ENCODE measurements at places on chromosomes 5 and 9.

- no peak for DNase-seq
These were observed 13.9 kb downstream of the ALDOB start for GRCh38 chr9:101421653-101422065.

- DNase-seq, result no peak
These were observed 174.9 kb upstream of the HMHB1 start for GRCh38 chr5:143636931-143637528.

GRCh38 chr5:77437194-77437593 is 54.9 kb downstream of the WDR41 start:
- peak; percentile 26 for DNase-seq

GRCh38 chr5:59174248-59174844 is 591.5 kb downstream of the RAB3C start:
- DNase-seq, result peak; percentile 35

GRCh38 chr9:87184956-87185642 is 237.8 kb upstream of the GAS1 start:
- no peak for DNase-seq

DNA sequence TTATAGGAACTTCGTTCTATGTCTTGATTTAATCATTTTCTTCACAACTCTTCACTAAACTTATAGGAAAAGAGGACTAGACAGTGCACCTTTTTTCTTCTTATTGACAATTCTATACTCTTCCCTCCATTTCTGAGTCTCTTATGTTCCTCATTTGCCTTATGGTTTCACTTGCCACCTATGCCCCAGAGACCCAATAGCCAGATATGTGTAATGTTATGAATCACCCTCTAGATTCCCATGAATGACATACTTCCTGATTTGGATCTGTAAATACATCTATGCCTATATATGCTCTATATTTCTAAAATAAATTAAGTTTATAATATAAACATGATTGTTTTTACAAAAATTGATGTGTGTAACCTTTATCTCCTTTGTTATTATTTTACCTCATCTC is 514.1 kb upstream of the MEF2C start:
- DNase-seq, result no peak

DNA sequence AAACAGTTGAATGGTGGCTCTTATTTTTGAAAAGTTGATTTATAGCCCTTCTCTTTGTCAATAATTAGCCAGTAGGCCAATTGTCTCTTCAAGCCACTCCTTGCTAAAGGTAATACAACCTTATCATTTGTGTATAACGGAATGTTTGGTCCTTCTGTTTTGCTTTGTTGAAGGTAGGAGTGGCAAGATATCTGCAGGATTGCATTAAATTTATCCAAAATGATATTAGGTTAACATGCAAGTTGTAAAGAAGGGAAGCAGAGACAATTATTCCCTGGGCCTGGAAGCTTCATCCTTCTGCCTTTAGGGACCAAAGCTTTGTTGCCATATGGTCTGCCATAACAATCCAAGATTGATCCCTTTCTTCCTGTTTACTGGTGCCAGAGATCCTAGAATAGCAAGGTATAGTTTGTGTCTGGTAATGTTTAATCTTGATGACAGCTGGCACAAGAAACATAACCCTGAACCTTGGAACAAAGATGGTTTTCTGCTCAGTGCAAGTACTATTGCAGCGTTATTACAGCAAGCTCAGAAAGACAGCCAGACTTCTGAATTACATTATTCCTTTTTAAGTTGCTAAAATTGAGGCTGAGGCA is 15.5 kb upstream of the FSD1L start:
- no peak for DNase-seq

- no peak for DNase-seq
These were observed 59.9 kb downstream of the GRAMD2B start for GRCh38 chr5:126483156-126483555.

DNA sequence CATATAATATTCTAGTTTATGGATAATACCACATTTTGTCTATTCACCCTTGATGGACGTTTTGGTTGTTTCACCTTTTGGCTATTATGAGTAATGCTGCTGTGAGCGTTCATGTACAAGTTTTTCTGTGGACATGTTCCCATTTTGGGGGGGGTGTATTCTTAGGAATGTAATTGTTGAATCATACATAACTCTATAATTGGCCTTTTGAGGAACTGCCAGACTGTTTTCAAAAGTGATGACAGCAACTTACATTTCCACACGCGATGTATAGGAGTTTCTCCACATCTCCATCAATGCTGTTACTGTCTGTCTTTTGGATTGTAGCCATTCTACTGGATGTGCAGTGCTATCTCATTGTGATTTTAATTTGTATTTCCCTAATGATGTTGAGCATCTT is 69.8 kb downstream of the SLC46A2 start:
- DNase-seq, result no peak

GRCh38 chr5:172594431-172594830 is 46.6 kb upstream of the NEURL1B start:
- DNase-seq, result no peak

DNA sequence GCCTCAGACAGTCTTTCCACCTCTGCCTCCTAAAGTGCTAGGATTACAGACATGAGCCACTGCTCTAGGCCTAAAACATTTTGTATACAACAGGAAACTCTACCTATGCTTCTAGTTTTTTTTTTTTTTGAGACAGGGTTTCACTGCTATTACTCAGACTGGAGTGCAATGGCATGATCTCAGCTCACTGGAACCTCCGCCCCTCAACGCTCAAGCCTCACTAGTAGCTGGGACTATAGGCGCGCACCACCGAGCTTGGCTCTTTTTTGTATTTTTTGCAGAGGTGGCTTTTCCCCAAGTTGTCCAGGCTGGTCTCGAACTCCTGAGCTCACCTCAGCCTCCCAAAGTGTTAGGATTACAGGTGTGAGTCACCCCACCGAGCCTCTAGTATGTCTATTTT is 5.4 kb downstream of the HSPA9 start:
- DNase-seq, result no peak

DNA sequence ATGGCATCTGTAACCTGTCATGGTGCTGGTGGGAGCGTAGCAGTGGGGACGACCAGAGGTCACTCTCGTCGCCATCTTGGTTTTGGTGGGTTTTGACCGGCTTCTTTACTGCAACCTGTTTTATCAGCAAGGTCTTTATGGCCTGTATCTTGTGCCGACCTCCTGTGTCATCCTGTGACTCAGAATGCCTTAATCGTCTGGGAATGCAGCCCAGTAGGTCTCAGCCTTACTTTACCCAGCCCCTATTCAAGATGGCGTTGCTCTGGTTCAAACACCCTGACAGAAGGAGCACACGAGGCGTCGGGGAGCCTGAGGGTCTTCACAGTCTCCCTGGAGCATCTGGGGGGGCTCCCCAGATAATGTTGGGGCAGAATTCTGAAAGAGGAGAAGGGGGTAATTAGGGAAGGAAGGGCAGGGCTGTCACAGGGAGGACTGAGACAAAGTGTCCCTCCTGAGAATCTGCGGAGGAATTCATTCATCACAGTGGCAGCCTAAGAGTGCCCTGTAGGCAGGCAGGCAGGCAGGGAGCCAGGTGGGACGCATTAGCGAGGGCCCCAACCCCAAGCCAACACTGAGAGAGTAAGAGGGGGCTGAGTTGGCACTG is 21.3 kb upstream of the NCS1 start:
- no peak for DNase-seq

DNA sequence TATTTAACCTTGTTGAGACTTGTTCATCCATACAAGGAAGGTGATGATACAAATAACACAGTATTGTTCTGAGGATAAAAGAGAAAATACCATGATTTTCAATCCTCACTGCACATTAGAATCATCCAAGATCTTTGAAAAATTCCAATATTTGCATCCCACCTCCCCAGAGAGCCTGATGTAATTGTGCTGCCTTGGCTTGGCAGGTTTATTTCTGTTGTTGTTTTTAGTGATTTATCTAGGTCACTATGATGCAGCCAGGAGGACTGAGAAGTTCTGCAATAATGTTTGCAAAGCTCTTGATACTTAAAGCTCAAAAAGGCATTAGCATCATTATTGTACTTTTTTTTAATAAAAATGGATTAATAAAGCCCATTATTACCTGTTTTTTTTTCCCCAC is 67.0 kb upstream of the NMUR2 start:
- DNase-seq, result no peak

- no peak for DNase-seq
These were observed 20.9 kb downstream of the DUSP1 start for GRCh38 chr5:172749881-172750633.

DNA sequence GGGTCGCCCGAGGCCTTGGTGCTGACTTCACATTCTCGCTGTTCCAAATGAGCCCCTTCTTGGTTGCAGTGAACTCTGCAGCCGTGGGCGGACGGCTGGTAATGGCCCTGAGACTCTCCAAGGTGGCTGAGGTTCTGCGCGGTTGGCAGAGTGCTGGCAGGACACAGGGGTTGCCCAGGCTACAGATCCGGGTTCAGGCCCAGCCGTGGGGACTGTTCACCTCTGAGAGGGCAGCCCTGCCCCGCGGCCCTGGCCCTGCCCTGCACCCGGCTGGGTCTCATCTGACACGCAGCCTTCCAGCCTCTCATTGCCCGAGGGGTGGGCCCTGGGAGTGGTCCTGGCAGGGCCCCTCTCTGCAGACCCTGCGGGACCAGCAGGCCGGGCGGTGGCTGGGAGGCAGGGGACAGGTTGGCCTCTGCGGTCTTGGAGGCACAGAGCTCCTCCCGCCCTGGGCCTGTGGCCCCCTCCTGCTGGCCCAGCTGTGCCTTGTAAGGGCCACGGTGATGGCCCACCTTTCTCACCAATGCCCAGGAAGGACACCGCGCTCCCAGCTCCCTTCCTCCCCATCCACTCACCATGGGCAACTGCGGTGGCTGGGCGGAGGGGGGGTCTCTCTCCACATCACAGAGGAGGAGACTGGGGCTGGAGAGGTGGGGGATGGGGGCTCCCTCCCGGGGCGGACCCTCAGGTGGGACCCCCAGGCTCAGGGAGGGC is 51.6 kb downstream of the AHRR start:
- DNase-seq, result no peak

DNA sequence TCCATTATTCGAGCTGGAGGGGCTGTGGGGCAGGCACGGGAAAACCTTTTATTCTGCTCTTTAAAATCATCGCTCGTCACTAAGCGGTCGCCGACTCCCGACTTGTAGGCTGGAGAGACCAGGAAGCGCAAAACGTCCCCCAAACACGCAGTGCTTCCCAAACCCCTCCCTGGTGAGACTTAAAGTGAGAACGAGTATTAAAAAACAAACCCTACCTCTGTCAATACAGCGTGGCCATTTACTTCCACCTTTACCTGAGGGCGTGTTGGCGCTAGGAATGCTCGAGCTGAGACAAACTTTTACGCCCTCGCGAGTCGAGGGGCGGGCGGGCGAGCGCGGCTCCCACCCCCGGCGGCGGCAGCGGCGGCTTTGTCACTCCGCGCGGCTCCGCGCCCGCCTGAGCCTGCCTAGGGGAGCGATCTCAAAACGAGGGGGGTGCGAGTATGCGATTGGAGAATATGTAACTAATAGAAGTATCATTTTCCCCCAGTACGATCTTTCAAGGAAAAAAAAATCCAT is at the start of gene NR2F1-AS1:
Gene NR2F1-AS1, minus strand, starts transcription at position 293 of the 519 bp plus-strand sequence.
- no peak for DNase-seq

DNA sequence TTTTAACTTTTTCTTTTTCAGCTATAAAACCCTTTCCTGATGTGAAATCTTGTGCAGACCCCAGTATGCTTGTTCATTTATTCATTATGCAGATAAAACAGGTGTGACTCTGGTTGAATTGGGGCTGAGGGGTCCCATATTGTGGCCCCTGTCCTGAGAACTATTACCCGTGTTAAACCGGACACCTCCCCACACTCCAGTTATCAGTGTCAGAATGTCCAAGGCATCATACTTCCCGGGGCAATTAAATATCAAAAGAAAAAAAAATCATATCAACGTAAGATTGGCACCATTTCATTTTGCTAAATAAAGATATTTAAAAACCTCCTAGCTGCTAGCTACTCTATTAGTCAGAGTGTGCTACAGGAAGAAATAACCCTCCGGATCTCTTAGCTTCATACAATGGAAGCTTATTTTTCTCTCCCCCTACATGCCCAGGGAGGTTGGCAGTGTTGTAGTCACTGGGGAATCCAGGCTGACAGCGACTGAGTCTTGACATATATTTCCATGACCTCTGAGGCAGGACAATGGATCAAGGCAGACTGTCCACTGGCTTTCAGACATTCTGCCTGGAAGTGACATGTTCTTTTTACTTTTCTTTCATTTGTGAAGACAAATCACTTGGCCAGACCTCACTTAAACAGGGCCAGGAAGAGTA is 170.0 kb downstream of the SEC61B start:
- no peak for DNase-seq

DNA sequence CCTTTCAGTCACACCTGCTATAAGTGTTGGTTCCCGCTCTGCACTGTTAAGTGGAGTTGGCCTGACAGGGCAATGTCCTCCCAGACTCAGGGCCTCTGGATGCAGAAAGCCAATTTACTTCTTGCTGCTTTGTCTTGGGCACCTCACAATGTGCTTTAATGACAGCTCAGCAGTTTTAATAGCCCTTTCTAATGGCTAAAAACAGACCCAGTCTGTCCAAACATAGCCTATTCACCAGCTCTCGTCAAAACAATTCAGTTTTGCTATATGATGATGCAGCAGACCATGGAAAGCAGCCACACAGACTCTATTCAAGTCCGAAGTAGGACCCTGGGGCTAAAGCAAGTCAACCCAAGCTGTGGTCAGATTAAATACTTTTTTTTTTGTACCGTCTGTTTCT is 529.1 kb upstream of the SEMA6A start:
- no peak for DNase-seq

- DNase-seq, result no peak
These were observed 40.4 kb upstream of the ECM2 start for GRCh38 chr9:92576175-92576574.

GRCh38 chr5:33595303-33595702 is 154.5 kb downstream of the TARS1 start:
- no peak for DNase-seq

DNA sequence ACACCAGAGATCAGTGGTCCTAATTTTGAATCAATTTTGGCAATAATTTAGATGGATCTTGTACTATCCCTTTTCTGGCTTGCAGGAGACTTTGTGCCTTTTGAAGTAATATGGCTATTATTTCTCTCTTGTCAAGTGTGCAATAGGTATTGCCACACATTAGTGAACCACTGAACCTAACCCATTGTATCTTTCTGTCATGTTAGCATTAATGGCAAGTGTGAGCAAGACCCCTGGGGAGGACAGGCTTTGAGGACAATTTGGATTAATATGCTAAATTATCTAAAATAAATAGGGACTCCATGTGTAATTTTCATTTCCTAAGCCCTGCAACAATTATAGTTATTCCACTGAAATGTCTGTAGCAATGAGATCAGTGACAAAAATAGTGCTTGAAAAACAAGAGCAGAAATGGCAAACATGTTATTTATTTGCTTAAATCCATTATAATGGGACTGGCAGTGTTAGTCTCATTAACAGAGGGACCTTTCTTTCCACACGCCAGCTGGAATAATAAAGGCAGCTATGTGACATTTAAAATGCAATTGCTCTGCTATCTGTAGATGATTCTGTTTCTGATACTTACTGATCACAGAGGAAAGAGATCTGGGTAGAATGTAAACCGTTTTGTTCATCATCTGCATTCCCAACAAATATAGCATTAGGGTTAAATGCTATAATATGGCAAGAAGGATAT is 753.3 kb upstream of the ZNF608 start:
- DNase-seq, result no peak

- no peak for DNase-seq
These were observed 55.6 kb downstream of the CRB2 start for GRCh38 chr9:123411636-123412035.

GRCh38 chr9:94097788-94098414 is 13.6 kb downstream of the PTPDC1 start:
- DNase-seq, result no peak

GRCh38 chr5:158195416-158196210 is 336.7 kb upstream of the CLINT1 start:
- no peak for DNase-seq

- no peak for DNase-seq
These were observed 199.4 kb downstream of the GAPVD1 start for GRCh38 chr9:125460883-125461635.

- no peak for DNase-seq
These were observed 122.2 kb upstream of the ITGA1 start for GRCh38 chr5:52665559-52665958.

All from WERI-Rb-1 (cell line).